ENCODE measurements at places on chromosomes 4 and X.

DNA sequence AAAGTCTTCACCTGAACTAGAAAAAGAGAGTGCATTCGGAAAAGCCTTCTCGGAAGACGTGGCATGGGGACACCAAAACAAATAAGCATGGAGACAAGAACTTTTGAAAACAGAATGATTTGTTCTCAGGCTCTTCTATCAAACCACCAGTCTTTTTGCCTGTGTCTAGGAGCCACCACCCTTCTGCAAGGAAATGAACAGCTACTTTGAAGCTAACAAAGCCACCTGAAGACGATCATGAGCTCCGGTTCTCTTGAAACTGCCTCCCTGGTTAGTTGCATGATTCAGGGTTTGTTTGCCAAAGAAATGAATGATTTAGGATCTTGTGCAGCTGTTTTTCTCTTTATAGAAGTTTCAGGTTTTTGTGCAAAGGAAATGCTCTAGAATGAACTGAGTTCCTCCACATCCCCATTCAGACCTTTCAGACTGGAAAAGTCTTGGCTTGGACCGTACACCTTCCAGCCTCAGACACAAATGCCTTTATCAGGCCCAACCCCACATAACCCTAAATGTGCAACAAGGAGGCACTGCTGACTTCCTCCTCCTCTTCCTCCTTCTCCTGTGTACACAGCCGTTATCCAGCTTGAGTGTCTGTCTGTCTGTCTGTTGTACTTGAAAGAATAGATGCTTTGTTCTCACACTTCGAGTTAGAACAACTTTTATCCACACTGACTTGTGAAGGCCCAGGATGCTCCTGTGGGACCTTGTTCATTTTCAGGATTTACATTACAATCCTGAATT is 334.8 kb upstream of the KLF3 start:
- DNase-seq, result no peak

DNA sequence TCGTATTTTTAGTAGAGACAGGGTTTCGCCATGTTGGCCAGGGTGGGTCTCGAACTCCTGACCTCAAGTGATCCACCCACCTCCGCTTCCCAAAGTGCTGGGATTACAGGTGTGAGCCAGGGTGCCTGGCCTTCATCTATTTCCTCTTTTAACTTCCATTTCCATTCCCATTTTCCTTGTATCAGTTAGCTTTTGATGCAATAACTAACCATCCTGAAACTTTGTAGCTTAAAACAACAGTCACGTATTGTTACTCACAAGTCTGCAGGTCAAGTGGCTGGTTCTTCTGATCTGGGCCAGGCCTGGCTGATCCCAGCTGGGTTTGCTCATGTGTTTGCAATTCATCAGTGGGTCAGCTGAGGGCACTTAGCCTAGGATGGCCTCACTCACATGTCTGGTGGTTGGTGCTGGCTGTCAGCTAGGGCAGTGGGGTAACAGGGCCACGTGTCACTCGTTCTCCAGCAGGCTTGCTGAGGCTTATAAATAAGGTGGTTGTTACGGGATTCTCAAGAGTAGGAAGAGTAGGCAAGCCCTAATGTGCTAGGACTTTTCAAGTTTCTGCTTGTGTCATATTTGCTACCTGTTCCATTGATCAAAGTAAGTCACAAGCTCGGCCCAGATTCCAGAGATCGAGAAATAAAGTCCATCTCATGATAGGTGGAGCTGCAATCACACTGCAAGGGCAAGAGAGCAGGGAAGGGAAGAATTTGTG is 88.2 kb downstream of the SOWAHB start:
- no peak for DNase-seq

DNA sequence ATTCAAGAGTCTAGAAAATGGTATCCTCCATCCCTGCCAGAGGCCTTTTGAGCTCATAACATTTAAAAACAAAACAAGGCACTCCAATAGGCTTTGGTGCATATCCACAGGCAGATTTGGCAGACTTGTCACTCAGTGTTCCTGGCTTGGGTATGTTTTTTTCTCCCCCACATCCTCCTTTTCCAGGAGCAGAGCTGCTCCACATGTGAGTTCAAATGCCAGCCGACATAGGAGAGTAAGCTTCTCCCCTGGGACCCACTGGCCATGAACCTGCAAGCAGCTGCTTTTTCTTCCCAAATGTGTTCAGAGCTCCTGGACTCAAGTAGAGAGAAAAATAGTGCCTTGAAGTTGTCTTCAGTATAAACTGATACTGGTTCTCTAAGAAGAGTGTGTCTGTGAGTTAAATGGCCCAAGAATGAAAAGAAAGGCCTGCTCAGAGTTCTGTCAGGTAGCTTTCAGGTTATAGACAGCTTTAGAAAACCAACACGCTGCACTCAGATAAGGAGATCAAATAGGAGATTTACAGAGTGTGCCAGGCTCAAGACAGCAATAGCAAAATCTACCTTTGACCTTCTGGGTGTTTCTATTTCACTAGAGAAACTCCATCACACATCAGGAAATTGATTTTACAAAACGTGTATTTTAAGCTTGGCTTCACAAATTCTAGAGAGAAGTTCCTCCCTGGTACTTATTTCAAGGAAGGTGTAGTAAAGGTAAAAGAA is 162.5 kb upstream of the GALNT7 start:
- DNase-seq, result no peak

- no peak for DNase-seq
These were observed 42.3 kb downstream of the KLF3 start for GRCh38 chr4:38706301-38706700.

DNA sequence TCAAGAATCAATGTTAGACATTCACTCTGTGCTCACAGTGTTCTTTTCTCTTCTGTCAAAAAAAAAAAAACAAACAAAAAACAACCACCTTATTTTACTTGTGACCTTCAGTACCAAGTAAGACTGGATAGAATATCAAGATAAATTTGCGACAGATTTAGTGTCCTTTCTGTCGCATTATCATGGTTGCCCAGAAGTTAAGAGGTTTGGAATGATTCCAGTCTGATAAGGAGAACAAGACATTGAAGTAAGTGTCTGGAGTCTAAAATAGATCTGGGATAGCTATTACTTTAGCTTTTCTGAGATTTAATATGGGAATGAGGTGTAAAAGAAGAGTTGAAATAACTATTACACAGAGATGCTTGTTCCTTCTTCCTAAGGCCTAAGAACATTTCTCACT is 31.7 kb downstream of the SNCA start:
- DNase-seq, result no peak

DNA sequence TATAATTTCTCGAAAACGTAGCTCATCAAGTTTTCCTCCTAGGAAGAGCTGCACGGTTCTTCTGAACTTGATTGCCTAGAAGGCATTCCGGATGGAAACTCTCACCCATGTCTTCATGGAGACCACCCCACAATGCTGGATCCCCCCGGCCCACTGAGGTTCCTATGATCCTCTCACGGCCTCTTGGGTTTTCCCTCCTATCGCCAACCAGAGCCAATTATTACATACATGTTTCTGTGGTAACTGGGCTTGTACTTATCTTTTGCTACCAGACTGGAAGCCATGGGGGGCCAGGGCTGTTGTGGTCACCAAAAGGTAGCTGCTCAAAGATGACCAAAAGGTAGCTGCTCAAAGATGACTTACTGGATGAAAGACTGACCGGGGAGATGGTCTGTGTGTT is 131.5 kb downstream of the AFAP1 start:
- no peak for DNase-seq

GRCh38 chrX:149002320-149002719 is 501.9 kb downstream of the AFF2 start:
- DNase-seq, result no peak

DNA sequence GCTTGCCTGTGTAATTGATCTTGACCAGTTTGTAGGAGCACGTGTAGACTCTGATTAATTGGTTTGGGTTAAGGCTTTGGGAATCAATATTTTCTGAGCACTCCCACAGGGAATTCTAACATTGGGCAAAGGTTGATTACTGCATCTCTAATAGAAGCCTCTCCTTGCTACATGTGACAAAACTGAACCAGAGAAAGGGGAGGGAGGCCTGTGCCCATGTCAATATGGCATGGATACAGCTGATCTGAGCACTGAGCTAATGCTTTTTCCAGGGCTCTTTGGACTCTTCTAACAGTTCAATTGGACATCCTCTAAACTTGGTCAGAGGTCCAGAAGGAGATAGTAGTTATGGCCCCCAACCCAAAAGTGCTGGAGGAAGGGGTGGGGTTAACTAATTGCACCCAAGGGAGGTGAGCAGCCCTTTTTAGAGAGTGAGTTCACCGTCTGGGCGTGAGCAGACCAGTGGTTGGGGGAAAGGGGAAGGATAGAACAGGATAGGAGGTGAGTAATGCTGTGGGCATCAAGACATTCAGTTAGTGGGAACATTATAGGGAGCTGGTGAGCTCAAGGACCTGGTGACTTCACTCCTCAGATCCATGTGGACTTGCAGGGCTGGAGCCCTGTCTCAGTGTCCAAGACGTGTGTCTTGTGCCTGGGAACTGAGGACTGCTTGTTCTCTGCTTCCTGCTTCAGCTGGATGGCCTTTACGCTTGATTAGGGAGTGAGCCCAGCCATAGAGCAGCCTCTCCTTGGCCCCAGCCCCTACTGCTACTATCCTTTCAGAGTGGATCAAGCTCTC is 22.8 kb downstream of the MSN start:
- DNase-seq, result no peak

- no peak for DNase-seq
These were observed 234.7 kb downstream of the LDB2 start for GRCh38 chr4:16663732-16664131.

DNA sequence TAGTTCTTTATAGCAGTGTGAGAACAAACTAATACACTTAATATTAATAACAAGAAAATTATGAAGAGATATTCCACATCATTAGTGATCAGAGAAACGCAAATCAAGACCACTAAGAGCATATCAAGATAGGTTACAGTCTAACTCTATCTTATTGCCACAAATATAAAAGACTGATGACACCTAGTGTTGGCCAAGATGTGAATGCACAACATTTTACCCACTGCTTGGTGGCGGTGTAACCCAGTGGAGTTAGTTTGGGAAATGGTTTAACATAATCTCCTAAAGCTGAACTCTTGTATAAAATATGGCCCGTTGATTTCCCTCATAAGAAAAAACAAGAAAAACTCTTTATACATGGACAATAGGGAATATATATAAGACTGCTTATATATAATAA is 92.4 kb downstream of the SLITRK2 start:
- DNase-seq, result no peak

GRCh38 chr4:89298788-89299152 is 8.8 kb downstream of the GPRIN3 start:
- DNase-seq, result no peak

- DNase-seq, result no peak
These were observed 161.0 kb upstream of the GATB start for GRCh38 chr4:151921811-151922210.

DNA sequence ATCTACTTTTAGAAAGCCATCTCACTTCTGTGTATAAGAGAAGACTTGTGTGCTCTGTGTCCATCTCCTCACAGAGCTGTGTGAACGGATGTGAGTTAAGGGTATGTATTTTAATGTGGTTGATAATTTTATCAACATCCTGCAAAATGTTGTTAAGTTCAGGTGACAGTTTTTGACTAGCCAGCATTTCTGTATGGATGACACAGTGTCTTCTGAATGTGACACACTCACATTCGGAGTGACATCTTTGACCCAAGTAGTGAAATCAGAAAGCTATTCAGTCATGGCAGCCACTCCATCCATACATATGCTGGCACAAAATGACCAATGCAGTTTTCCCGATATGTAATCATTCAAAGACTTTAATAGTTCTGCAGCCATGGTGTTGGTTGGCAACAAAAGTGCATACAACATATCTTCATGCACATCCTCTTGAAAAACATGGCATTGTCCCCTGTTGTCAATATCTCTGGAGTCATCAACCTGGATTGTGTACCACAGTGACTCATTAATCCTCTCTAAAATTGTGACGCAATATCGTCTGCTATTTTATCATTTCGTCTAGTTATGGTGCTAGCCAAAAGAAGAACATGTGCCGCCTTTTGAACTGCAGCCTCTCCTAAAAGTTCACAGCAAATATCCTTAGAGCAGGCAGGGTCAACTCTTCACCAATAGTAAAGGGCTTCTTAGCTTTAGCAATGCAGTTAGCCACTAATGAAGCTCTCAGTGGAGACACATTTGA is 6.8 kb upstream of the FGF2 start:
- DNase-seq, result no peak

GRCh38 chrX:130009658-130010223 is 27.3 kb downstream of the BCORL1 start:
- no peak for DNase-seq

- no peak for DNase-seq
These were observed 175.6 kb upstream of the ARX start for GRCh38 chrX:25191403-25191802.

DNA sequence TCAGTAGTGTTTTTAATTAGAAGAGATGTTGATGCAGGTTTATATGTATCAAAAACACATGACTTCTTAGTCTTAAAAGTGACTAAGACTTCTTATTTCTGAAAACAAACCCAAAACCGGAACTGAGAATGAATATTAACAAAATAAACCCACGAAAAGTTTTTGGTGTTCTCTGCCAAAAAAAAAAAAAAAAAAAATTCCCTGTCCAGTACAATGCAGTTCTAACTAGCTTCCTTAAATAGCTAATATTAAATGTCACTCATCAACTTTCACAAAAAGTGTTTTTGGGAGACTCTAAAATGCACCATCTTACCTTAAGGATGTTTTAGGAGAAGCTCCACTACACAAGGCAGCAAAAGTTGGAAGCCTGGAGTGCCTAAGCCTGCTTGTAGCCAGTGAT is 2.0 kb downstream of the ANKRD37 start:
- no peak for DNase-seq

GRCh38 chrX:12798601-12799000 is 7.4 kb downstream of the PRPS2 start:
- DNase-seq, result no peak

DNA sequence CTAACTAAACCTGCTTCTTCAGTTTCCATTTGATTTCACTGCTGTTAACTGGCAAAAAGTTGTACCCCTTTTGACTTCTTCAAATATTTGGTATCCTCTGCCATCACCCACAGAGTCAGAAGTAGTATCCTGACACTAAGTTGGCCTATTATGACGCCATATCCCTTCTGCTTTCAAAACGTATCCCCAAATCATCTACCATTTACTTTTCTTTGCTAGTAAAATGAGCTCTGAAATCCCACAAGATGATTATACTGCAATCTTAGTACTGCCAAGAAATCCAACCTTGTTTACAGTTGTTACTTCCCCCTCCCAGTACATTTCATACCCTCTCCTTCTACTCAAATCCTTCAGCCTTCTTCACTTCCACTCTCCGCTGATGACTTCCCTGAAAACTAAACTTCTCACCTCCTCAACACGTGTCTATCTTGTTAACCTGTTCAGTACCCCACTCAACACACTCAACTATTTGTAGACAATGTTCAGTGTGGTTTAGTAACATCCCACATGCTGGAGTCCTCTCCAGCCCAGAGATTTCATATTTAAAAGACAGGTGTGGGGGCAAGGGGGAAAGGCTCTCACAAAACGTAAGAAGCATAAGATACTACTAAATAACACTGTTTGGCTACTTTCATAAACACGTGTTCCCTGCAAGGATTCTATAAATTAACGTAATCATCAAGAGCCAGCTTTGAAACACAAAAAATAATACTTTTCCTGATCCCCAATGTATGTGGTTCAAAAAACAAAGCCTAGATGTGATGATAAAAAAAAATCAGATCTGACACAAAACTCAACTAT is 1.3 kb downstream of the NAF1 start:
- DNase-seq, result no peak
